Stimulated activated CD4-positive, alpha-beta T cell treated with anti-CD3 and anti-CD28 coated beads, Interleukin-1b, Interleukin-23, amount 100 ng/mL, for 24 hours (primary cell): ENCODE measurements at places on chromosomes 5 and 9.

DNA sequence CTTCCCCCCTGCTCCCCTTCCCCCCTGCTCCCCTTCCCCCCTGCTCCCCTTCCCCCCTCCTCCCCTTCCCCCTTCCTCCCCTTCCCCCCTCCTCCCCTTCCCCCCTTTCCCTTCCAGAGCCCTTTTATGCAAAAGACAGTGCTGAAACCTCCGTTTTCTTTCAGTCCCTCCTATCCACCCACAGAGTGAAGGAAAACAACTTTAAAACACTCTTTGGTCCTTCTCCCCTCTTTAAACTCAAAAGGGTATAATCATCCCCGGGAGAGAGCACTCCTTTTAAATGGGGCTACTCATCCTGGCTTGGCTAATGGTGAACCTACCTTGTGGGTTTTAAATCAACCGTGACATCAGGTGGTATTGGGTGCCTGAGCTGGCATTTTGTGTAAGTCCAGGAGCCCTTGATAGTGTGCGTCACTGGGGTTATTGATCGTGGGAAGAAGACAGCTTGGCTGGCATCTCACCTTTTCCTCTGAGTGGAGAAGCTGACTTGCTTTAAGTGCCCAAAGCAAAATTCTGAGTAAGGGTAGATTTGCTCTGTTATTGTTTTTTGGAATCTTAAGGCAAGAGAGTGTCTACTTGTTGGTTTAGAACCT lies 2.7 kb downstream of the LARP1 start:
- DNase-seq, result no peak

DNA sequence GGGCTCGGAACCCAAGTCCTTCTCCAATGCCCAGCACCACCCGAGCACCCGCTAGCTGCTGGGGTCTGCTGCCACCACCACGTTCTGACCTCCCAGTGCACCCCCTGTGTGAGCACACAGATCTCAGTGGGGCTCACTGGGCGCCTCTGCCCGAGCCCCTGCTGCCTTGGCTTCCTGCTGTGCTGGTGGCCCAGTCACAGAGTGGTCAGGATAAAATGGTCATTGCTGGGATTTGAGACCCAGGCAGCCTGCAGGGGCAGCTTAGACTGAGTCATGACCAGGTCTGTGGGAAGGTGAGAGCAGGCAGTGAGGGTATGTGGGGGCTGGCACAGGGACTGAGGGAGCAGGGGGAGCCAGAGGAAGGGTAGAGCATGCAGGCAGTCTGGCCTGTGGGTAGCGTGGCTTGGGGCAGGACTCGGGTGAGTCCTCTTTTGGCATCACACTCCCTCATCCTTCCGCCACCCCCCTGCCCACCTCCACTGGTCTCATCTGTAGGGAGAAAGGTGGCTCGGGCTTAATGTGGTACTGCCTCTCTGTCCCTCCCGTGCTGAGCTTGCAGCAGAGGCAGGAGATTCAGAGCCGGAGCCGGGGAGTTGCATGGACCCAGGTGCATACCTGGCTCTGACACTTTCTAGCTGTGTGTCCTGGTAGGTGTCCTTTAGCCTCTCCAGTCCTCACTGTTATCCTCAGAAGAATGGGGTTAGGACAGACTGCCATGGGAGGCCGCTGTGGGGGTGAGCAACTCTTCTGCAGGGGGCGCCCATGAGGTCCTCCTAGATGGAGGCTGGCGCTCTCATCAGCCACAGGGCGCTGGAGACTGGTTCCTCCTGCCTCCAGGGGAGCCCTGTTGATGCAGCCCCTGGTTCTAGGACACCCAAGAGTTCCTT lies 32.1 kb downstream of the USP20 start:
- DNase-seq, result no peak

GRCh38 chr5:31194468-31194813 lies 955 bp downstream of the CDH6 start:
- no peak for DNase-seq

- DNase-seq, result no peak
Measured at GRCh38 chr5:6704361-6704851, 8.8 kb upstream of the TENT4A start.

GRCh38 chr5:139562847-139563246 lies 1.7 kb downstream of the UBE2D2 start:
- DNase-seq, result no peak

DNA sequence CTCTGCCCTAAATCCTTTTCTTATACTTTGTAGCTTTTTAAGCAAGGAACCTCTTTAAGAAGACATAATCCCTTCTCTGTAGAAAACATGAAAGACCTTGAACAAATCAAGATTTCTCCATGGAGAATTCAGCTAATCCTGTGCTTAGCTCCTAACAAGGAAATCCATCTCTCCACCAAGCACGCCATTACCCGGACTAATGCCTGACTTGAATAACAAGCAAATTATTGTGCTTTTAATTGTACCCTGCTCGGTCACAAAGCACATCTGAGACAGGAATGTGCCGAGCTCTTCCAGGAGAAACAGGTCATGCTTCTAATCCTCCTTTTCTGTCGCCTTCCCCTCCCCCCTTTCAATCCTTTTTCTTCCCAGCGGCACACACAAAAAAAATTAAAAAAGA lies 141.3 kb downstream of the PSAT1 start:
- no peak for DNase-seq
